ENCODE measurements at places on chromosomes 4 and X. TPM values are rescaled to one million over a fixed set of nuclear protein-coding genes. Genes with fewer than 3 reads are reported as not detected.

DNA sequence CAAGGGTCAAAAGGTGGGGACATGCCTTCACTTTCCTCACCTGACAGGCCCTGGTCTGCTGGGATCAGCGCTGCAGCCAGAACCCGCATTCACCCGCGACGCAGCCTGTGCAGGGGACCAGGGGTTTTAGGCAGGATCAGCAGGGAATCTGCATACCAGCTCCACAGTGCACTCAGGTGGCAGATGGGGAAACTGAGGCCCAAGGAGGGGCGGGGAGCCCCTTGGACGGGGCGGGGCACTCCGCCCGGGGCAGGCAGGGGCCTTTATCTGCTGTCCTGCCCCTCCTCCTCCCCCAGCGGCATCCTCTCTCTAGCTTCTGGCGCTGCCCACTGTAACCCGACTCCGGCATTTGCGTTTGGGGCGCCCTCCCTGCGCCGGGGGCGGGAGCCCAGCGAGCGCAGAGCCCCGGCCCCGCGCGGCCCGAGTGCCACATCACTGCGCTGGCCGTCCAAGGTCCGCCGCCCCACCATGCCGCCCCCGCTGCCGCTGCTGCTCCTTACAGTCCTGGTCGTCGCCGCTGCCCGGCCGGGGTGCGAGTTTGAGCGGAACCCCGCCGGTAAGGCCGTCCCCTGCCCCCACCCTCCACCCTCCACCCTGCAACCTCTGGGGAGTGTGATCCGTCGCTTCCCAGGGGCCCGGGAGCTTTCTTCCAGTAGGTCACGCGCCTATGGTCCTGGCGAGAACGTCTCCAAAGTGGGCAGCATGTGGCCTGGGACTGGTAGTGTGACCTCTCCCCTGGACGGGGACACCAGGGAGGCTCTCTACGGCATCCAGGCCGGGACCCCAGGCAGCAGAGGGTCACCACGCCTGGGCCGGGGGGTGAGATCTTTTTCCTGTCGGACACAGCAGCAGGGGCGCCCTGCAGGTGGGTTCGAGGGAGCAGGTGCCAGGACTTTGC is at the start of gene CPZ:
TSS of gene CPZ (plus strand) at position 400 of the 898 bp plus-strand sequence. CDS start at position 469, 69 bp downstream.
- no peak for DNase-seq

DNA sequence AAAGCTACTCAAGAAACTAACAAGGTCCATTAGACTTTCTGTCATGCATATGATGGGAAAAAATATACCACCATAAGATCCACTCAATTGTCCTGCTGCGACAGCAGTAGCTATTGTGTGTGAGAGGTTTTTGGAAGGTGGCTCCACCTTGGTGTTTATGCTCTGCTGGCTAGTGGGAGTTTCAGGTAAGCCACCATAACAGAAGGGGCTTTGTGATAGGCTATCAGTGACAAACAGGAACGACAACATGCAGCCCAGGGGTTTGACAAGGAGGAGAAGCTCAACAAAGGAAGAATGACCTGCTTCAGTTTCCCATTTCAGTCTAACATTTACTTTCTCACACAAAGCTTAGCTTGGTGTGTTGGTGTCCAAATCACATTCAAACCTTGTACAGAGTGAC is 182.6 kb downstream of the ATOH1 start:
- no peak for DNase-seq

DNA sequence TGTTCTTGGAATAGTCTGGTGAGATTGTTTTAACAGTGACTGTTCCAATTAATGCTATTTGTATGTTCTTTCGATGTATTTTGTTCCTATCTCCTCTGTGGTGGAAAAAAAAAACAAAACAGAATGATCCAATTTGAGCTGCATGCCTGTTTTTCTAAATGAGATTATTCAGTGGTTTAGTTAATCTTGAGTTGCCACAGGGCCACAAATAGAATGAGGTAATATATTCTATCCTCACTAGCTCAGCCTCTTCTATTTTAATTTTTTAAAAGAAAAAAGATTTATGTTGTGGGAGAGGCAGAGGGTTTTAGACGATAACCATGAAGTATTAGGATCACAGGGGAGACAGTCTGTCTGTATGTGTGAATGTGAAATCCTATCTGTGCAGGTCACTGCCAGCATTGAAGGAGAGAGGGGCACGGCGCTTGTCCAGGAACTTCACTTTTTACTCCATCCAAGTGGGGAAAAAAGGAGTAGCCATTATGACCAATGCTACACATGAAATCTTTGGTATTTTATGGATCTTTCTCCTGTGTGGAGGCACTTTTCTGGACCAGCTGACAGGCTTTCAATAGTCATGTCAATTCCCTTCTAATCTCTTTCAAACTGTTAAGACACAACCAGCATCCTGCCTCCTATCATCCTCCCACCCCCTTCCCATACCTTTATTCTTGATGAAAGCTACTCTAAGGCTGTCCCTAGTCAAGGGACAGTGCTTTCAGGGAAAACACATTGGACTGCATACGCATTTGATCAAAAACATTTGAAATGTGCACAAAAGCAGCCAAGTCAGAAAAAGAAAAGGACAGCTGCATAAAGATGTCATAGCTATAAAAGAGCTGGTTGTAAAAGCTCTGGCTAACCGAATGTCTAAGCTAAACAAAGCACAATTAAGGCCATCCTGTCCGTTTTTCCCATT is 1063.8 kb upstream of the INTU start:
- DNase-seq: no peak

- DNase-seq: no peak
Measured at GRCh38 chr4:8738471-8738931, 133.1 kb downstream of the HMX1 start.

- DNase-seq: no peak
Measured at GRCh38 chr4:105147016-105147552, 408 bp downstream of the TET2 start.

- DNase-seq: no peak
Measured at GRCh38 chrX:28719620-28720019, 132.4 kb downstream of the IL1RAPL1 start.

GRCh38 chrX:110146521-110146920 is 143.6 kb downstream of the TMEM164 start:
- peak; percentile 22 for DNase-seq

DNA sequence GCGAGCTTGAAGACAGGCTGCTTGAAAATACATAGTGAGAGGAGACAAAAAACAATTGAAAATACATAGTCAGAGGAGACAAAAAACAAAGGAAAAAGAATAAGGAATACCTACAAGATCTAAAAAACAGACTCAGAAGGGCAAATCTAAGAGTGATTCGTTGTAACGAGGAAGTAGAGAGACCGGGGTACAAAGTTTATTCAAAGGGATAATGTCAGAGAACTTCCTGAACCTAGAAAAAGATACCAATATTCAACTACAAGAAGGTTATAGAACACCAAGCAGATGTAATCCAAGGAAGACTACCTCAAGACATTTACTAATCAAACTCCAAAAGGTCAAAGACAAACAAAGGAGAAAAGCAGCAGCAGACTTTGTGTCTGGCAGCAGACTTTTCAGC is 165.6 kb downstream of the NEK1 start:
- DNase-seq: no peak

GRCh38 chrX:76253432-76253831 is 80.6 kb downstream of the PBDC1 start:
- peak; percentile 43 for DNase-seq

- DNase-seq: no peak
Measured at GRCh38 chr4:183571350-183571941, 66.6 kb downstream of the ING2 start.

DNA sequence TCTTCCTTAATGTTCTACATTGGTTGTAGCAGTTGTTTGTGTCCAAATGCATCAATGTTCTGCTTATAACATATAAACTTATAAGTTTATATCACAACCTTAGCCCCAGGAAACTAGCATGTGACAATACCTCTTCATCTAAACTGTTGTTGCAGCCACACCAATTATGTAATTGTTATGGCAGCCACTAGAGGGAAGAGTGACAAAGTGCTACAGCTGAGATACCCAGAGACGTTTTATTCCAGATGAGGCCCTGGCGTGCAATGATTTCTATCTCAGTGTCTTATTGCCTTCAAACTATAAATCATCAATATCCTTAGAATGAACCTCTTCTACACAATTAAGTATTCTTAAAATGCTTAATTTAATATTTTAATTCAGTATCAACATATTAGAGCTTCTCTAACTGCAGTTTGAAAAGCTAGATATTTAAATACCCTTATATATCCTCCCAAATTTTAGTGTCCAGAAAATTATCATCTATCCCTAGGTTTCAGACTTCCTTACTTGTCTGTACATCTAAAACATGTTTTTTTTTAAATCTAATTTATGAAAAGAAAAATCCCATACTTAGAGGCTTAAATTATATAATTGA is 171.6 kb downstream of the PCDH10 start:
- DNase-seq: no peak

GRCh38 chr4:101983835-101984234 is 193.3 kb downstream of the BANK1 start:
- DNase-seq: no peak

- no peak for DNase-seq
Measured at GRCh38 chr4:33052241-33052640, 2332.1 kb downstream of the PCDH7 start.

DNA sequence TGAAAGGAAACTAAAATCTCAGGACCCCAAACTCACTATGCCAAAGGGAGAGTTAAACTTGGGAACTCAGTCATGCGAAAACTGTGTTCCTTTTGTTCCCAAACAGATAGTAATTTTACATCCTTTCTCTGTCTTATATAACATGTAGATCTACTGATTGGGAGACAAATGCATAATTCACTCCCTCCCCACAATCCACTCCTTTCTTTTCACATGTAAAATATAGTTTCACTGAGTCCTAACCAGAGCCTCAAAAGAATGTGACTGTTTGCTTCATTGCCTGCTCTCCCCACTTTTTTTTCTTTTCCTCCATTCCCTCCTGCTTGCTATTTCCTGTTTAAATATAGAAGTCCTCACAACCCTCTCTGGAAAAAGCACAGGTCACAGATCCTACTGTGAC is 699.3 kb upstream of the ADGRL3 start:
- DNase-seq: no peak

DNA sequence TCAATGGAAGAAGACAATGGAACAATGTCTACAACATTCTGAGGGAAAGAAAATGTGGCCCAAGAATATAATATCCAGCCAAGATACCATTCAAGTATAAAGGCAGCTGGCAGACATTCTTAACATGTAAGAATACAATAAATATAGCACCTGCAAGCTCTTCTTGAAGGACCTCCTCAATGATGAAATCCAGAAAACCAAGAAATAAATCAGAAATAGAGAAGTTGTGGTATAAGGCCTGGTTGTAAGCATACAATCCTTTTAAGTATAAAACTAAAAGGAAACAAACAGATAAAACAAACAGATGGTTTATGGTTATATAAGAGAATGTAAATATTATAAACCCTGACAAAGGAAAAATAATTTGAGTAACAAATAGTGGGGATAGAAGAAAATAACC is 33.4 kb downstream of the SYTL4 start:
- DNase-seq: no peak

DNA sequence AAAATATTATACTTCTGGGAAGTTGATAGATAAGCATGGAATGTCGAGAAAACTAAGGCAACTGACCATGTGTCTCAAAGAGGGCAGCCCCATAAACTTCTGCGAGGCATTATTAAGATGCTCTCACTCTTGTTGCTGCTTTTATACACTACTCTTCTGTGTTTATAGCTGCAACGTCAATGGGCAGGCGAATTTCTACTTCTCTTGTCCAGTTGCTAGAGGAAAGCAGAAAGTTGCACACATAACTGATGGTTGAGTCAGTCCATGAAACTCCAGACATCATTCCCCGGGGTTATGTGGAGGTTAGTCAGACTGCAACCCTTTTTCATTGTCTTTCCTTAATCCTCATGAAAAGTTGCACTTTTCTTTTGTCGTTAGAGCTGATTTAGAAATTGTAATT is 39.8 kb downstream of the VCX3B start:
- DNase-seq: no peak

DNA sequence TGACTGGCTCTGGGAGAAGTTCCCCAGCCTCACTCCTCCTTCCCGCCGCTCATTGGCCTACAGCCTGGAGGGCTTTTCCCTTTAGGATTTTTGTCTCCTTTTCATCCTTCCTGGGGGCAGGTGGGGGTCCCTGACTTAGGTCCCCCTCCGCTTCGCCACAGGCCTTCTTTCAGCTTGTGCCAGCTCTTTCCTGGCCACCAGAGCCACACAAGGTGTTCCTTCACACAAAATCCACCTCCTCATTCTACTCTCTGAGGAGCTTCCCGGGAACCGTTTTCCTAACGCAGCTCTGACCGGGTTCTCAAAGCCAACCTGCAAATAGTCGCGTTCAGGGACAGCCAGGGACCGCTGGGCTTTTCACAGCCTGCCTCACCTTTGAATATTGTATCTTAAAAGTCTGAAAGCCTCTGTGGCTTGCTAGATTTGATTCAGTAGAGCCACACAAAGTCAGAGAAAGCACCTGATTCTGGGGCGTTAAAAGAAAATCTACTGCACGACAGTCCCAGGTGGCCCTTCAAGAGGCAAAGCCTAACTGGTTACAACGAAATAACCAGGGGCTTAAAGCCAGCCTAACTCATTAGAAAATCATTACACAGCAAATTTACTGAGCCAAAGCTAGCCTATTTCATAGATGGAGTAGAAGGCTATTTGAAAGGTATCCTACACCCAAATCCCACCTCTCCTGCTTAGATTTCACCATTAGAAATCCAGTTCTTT is 731 bp upstream of the GPC3 start:
- no peak for DNase-seq

GRCh38 chr4:143199503-143199902 is 14.8 kb downstream of the USP38 start:
- no peak for DNase-seq

GRCh38 chr4:121484633-121485032 is 103.8 kb upstream of the QRFPR start:
- no peak for DNase-seq

DNA sequence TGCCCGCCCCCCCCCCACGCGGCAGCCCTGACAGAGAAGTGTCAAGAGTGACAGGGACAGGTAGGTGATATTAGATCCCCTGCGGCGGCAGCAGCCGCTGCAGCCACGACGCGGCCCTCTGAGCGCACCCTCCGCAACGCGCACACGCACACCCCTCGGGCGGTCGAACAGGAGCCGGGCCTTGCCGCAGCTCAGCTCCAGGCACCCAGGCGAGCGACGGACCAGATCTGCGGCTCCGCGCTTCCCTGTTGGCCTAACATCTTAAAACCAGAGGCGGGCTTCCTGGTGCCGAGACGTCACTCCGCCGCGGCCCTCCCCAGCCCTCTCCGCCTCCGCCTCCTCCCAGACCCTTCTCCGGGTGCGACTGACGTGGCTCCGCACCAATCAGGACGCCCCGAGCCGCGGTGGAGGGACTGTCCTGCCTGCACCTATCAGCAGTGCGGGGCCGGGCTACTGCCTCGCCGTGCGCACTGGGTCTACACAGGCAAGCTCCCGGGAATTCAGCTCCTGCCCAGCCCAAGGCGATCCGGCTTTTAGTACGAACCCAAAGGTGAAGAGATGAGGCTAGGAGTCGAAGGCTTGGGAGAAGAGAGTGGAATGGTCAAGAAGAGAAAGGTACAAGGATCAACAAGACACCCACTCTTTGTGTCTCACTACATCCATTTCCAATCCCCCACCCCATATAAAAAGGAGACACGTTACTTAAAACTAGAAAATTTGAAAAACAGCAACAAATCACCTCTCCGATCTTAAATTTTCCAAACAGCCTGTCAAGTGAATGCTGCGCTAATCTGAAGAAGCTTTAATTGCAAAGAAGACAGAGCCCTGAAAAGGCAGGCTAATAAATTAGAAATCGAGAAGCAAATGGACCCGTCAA is at the start of gene PITX2:
TSS of gene PITX2 (minus strand) at position 237 of the 877 bp plus-strand sequence. CDS start 617 bp downstream, outside the sequence.
- DNase-seq: peak; percentile 54

- DNase-seq: no peak
Measured at GRCh38 chr4:80465238-80465637, 129.7 kb downstream of the CFAP299 start.

GNRHR gene
- total RNA-seq: not detected

TIGD4 gene
- total RNA-seq: 0.35 TPM

ADH1C gene
- total RNA-seq: not detected

ZNF827 gene
- total RNA-seq: 7.9 TPM

PDGFRA gene
- 0.68 TPM for total RNA-seq

RAB33A gene
- 38.8 TPM for total RNA-seq

FABP2 gene
- not detected for total RNA-seq

ADH7 gene
- not detected for total RNA-seq
